NCI-H460 (cell line): ENCODE measurements at places on chromosomes 13 and 19. TPM values are rescaled to one million over a fixed set of nuclear protein-coding genes. Genes with fewer than 3 reads are reported as not detected.

Gene RFPL4AL1
- total RNA-seq = not detected in 2 replicates

Gene ZNF154
- not detected in 2 replicates for total RNA-seq

Gene GPI
- total RNA-seq = 241 and 250 TPM in 2 replicates

Gene UBE2L5
- total RNA-seq = not detected in 2 replicates

Gene CCNA1
- 0.89 and 1.5 TPM in 2 replicates for total RNA-seq

Gene CEACAM7
- total RNA-seq = not detected in 2 replicates

Gene ODAD3
- 0.20 and 0.47 TPM in 2 replicates for total RNA-seq

Gene SIGLEC11
- not detected in 2 replicates for total RNA-seq

Gene ZNF320
- 2.3 and 4.8 TPM in 2 replicates for total RNA-seq

Gene HS6ST3
- total RNA-seq = not detected in 2 replicates

Gene RGCC
- total RNA-seq = 0.99 and 1.5 TPM in 2 replicates

Gene NXNL1
- not detected in 2 replicates for total RNA-seq

Gene TECR
- 53.8 and 59.1 TPM in 2 replicates for total RNA-seq

Gene EDDM13
- total RNA-seq = not detected in 2 replicates

Gene TNNI3
- total RNA-seq = 1.2 and 4.5 TPM in 2 replicates

Gene SERPINE3
- total RNA-seq = not detected in 2 replicates

Gene SLC1A5
- total RNA-seq = 253 and 259 TPM in 2 replicates

Gene PEG3
- total RNA-seq = 0.07 TPM in 1 of 2 replicates, not detected in the other

Gene LILRB1
- not detected in 2 replicates for total RNA-seq

Gene ABHD13
- total RNA-seq = 8.3 and 10.8 TPM in 2 replicates

Gene RNF225
- 0.26 TPM in 1 of 2 replicates, not detected in the other for total RNA-seq

Gene NTF4
- total RNA-seq = not detected in 2 replicates

Gene ADAMTS10
- total RNA-seq = 0.82 TPM in 1 of 2 replicates, not detected in the other

Gene PLK5
- 0.05 TPM in 1 of 2 replicates, not detected in the other for total RNA-seq

Gene CGB1
- not detected in 2 replicates for total RNA-seq

Gene CCL25
- not detected in 2 replicates for total RNA-seq

Gene C1QTNF9
- total RNA-seq = not detected in 2 replicates
